ENCODE measurements at places on chromosomes 3 and 15.

GRCh38 chr3:67493808-67494207 is 160.6 kb downstream of the SUCLG2 start:
- DNase-seq: no peak

DNA sequence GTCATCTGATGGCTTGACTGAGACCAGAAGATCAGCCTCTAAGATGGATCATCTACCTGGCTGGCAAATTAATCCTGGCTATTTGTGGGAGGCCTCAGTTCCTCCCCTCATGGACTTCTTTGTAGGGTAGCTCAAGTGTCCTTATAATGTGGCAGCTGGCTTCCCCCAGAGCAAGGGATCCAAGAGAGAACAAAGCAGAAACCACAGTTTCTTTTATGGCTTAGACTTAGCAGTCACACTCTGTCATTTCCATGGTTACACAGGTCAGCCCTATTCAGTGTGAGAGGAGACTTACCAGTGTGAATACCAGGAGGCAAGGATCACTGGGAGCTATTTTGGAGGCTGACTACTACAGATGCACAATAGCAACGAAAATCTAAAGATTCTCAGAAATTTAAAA is 15.3 kb upstream of the ARL14 start:
- DNase-seq: peak; percentile 45

- DNase-seq: no peak
Observed at GRCh38 chr15:83215306-83215705, 7.7 kb upstream of the HDGFL3 start.

- no peak for DNase-seq
Observed at GRCh38 chr3:171953301-171954022, 85.9 kb upstream of the FNDC3B start.

All from astrocyte of the spinal cord (primary cell).